ENCODE measurements at places on chromosomes 5 and 9.

DNA sequence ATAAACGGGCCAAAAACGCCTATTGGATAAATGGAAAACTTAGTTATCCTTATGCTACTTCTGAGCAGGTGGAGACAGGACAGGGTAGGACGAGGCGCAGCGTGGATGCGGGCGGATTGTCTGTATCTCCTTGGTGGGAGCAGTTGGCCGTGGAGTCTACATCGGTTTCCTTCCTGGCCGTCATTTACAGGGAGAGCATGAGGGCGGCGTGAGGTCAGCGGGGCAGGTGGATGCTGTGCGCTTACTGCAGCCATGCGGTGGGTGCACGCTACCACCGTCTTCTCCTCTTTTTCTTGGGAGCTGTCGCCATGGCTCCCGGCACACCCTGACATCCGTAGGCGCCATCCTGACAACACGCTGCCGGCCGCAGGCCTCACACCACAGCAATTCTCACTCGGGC, 121.3 kb downstream of the ADAMTS2 start:
- no peak for DNase-seq

DNA sequence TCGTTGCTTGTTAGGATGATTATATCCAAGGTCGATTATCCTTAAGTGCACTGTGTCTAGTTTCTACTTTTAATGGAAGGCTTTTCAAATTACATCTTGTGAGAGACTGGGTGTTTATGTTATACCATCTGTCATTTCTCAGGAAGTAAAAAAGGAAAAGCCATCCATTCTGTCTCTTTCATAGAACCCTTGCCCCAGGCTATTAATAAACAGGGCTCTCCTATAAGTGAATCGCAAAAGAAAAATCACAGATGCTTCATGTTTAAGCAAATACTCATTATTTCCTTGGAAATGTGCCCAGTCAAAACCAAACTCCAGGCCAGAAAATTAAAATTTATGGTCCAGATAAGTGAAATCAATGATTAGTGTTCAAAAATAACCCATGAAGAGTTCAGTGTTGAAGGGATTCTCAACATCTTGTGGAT, 58.1 kb downstream of the STARD4 start:
- peak; percentile 65 for DNase-seq

DNA sequence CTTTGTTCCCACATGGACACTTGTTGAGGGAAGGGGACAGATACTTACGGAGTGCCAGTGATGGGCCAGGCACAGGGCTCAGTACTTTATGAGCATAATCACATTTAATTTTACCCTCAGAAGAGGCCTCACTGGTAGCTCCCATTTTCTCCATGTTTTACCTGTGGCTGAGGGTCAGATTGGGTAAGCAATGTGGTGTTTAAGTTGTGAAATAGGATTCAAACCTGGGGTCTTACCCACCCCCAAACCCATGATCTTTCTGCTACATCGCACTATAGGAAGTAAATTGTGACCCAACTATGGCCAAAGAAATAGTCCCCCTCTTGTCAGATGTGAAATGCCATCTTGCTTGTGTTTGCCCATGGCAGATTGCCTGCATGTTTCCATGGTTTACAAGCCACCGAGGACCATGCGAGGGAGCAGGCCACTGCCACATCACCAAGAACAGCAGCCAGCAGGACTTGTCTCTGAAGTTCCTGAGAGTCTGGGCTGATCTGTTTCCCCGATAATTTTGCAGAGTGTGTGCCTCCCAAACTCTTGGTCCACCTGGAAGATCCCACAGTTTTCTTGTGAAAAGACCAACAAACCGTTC, 95.4 kb downstream of the MACROH2A1 start:
- no peak for DNase-seq

DNA sequence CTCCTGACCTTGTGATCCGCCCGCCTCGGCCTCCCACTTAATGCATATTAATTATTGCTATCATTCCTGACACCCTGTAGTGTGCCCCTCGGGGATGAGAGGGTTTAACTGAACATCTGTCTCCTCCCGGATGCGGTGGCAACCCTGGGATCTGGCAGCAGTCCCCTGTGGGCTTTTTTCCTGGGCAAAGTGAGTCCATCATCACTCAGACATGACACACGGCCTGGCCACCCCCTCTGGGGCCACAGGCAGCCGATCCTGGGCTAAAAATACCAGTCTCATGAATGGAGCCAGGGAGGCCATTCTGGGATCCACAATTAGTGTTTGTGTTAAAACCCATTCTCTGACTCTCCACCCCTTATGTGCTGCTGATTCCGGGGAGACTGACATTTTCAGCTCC, 161.2 kb downstream of the RGS3 start:
- peak; percentile 35 for DNase-seq

GRCh38 chr9:34809504-34810186, 99.7 kb upstream of the CCL21 start:
- no peak for DNase-seq

GRCh38 chr5:35938568-35939227, at the start of gene CAPSL:
Gene CAPSL, minus strand, starts transcription at chr5:35938622. Its CDS starts 17,502 bp downstream, at chr5:35921120.
- DNase-seq = peak; percentile 34

DNA sequence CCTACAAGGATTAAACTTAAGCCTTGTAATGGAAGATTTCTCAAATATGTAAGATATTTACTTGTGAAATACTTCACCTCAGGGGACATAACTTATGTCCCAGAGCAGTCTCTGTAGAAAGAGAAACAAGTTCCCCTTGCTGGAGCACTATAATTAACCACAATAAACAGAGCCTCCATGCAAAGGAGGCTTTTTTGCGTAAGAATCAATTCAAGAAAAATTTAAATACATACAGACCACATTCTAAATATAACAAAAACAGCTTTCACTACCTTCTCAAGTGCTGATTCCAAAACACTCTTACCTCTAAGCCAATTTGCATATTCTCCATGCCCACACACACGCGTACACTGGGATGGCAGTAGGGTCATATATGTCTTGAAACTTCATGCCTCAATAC, 30.7 kb upstream of the CCNB1 start:
- no peak for DNase-seq

Measured in NCI-H2171 (cell line).